ENCODE measurements at places on chromosomes 3 and 15.

- no peak for DNase-seq
Measured at GRCh38 chr3:132404276-132404675, 13.0 kb upstream of the DNAJC13 start.

- no peak for DNase-seq
Measured at GRCh38 chr3:171755015-171755589, 55.2 kb downstream of the PLD1 start.

- DNase-seq: no peak
Measured at GRCh38 chr3:133934996-133935842, 39.5 kb upstream of the RAB6B start.

GRCh38 chr3:64158334-64158733, 66.9 kb downstream of the PRICKLE2 start:
- DNase-seq: no peak

DNA sequence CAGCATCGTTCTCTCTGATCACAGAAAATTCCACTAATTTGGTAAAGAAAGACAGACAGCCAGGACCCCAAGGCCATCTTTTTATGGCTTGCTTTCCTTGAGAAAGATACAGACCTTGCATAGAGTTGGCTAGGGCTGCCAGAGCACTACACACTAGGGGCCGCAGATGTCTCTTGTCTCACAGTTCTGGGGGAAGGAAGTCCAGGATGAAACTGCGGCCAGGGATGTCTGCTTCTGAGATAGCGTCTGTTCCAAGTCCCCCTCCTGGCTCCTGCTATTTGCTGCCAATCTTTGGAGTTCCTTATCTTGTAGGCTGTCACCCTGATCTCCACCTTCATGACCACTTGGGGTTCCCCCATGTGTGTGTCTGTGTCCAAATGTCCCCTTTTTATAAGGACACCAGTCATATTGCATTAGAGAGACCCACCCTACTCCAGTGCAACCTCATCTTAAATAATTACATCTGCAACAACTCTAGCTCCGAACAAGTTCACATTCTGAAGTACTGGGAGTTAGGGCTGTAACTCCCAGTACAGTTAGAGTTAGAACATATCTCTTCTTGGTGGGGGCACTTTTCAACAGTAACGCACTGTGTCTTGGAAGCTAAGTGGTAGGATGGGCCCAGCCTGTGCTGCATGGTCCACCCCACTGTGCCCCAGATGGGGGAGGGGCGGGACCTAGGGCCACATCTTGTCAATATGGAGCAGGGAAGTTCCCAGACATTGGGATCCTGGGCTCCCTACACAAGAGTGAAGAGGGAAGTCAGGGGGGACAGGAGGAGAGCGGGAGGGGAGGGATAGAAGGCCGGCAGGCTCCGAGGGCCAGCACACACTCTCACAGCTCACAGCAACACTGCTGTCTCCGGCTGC, 42.2 kb downstream of the KLF15 start:
- DNase-seq: no peak

DNA sequence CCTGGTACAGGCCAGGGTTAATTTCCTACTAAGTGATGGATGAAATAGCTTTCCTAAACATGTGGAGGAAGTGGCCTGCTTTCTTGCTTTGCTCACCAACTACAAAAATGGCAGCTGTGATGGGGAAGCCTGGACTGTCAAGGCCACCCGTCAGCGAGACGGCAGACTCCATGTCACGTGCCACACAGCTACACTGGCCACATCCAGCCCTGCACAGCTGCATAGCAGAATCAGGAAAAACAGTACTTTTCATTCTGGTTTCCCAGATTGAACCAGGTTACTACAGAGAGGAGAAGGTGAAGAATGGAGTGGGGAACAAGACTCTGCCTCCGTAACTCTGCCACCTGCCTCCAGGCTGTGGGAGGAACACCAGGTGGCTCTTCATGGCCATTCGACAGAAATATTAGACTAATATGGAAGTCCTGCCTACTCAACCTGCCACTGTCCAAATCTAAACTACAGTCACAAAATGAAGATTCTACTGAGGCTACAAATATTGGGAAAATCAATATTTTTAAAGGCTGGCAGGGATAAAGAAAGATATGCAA, 174.3 kb downstream of the MAGI1 start:
- DNase-seq: no peak

- no peak for DNase-seq
Measured at GRCh38 chr3:177930771-177931170, 605.5 kb upstream of the KCNMB2 start.

- no peak for DNase-seq
Measured at GRCh38 chr3:138381950-138382715, 33.8 kb downstream of the MRAS start.

DNA sequence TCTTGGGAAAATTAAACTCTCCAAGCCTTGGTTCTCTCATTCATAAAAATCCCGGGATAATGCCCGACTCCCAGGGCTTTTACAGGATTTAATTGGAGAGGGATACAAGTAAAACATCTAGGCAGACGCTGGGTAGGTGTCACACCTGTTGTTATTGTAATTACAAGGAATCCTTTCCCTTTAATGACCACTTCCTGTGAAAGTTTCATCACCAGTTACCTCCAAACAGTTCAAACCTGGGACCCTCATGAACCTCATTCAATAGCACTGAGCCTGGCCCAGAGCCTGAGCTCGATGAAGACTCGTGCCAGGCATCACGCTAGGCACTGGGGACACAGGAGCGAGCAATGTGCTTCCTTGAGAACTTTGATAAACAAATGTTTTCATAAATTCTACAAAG, 2.1 kb upstream of the RYK start:
- no peak for DNase-seq

DNA sequence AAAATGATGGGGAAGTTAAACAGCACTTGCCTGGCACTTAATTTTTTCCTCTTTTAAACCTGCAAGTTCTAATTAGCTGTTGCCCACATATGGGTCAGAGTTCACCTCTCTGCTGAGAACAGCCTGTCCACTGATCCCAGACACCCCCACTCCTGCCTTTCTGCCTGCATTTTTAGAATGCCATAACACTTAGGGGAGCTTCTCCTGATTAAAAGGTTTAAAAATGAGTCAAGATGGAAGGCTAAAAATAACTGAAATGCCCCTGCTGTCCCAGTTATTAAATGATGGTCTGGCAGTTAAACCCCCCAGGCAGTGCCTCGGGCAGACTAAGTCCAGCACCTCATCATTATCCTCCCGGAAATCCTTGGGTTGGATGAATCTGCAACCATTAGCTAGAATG, 913.6 kb upstream of the ARPP21 start:
- no peak for DNase-seq

GRCh38 chr3:164641071-164641470, 437.2 kb downstream of the SI start:
- no peak for DNase-seq

DNA sequence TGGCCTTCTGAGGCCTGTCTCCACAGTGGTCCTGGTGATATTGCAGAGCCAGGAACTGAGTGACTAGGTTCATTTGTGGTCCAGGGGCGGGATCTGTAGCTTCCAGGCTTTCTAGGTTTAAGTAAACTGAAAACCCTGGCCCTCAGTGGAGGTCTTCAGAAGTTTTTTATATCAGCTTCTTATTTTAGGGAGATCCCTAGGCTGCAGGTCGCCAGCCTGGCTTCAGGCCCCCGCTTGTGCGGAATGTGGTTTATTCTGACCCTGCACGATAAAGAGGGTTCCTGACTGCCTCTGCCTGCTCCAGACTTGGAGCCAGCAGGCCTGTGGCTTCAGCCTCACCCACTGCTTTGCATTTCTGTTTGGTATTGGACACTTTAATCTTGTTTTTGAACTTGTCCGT, 133.9 kb upstream of the PLXNA1 start:
- DNase-seq: no peak

DNA sequence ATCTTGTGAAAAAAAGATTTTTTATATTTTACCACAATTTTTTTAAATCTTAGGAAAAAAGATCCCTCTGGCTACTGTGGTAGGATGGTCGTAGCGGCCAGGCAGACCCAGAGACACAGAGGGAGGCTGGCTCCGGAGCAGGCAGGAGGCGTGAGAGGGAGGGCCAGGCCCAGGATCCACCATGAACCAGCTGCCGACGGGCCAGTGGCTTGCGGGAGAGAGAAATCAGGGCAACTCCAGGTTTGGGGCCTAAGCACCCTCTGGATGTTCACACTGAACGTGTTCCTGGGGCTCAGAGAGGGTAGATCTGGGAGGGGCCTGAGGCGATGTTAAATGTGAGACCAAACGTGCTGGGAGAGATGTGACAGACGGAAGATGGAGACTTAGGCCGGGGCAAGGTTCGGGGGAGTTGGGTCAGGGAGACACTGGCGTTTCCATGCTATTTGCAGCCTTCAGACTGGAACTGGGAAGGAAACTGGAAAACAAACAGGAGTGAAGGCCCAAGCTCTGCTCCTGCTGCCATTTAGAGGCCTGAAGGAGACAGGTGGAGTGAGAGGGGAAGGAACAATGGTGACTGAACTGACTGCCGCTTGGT, 1.6 kb upstream of the VILL start:
- DNase-seq: no peak

DNA sequence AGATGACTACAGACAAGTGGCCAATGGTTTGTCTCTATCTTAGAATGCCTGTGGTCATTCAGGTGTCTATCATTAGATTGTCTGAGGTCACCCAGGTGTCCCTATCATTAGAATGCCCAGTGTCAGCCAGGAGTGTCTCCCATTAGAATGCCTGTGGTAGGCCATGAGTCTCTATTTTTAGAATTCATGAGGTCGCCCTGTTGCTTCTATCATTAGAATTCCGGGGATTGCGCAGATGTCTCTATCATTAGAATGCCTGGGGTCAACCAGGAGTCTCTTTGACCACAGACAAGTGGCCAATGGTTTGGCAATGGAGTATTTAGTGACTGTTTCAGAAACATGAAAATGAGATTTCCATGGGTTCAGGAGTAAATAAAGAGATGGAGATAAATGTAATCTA, 7.6 kb downstream of the RTP2 start:
- DNase-seq: no peak

GRCh38 chr3:120094776-120095225, 554 bp upstream of the GSK3B start:
- DNase-seq: peak; percentile 99

GRCh38 chr3:158788446-158788845, 13.4 kb upstream of the MFSD1 start:
- DNase-seq: no peak

GRCh38 chr15:81008312-81008711, 7.6 kb downstream of the TLNRD1 start:
- no peak for DNase-seq

- DNase-seq: no peak
Measured at GRCh38 chr15:63610209-63610841, 13.1 kb downstream of the FBXL22 start.

DNA sequence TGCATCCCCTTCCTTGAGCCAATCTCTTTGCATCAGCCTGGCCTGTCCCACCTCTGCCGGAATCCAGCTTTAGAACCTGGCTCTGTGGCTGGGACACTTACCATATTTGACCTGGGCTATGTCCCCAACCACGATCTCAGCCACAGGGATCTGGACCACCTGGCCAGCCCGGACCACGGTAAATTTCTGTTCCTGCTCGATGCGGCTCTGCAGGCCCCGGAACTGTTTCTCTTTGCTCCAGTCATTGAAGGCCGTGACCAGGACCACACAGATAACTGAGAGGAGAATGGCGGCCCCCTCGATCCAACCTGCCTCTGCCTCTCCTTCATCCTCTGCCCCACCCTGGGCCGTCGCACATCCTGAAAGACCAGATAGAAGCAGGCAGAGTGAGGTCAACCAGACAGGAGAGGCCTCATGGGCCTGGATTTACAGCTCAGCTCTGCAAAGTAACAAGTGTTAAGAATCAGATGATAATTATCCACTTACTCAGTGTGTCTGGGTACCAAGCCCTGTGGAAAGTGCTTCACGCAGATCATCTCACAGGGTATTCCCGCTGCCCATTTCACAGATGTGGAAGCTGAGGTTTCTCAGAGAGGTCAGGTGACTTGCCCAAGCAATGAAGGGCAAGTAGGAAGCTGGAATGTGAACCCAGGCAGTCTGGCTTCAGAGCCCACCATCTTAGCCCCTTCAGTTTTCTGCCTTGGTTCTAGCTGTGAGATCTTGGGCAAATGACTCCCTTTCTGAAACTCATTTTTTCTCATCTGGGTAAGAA, 81.3 kb upstream of the SEC13 start:
- no peak for DNase-seq

DNA sequence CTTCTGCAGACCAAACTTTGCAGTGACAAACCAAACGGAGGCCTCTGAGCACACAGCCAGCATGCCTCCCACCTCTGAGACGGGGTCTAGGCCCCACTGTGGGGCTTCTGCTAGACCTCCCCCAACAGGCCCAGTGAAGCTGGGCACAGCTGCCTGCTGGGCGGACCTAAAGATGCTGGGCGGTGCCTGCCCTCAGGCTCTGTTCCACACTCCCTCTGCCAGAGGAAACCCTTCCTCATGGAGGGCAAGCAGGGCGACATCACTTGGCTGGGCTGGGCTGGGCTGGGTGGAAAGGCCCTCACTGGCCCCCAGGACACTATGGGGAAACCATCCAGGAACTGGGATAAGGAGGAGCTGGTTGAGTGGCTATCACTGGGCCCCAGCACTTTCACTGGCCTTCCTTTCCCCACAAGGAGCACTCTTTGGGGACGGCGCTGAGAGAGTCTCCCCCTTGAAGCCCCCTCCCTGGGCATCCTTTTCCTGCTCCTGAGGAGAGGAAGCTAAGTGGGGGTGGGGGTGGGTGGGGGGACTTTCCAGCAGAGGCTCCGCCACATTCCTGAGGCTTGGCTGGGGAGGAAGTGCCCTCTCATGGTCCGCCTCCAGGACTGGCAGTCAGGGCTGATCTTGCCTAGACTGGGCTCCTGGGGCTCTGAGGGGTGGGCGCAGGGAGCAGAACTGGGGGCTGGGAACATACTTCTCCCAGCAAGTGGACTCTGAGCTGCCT, 98.1 kb upstream of the HACD2 start:
- no peak for DNase-seq

- DNase-seq: no peak
Measured at GRCh38 chr3:33115024-33115768, 1.4 kb downstream of the CRTAP start.

- no peak for DNase-seq
Measured at GRCh38 chr3:48949376-48949717, 30.7 kb downstream of the ARIH2 start.
